GM12891 (cell line): ENCODE measurements at places on chromosomes 16 and 17.

- DNase-seq, result no peak
Observed at GRCh38 chr16:80317599-80318037, 223.2 kb upstream of the DYNLRB2 start.

DNA sequence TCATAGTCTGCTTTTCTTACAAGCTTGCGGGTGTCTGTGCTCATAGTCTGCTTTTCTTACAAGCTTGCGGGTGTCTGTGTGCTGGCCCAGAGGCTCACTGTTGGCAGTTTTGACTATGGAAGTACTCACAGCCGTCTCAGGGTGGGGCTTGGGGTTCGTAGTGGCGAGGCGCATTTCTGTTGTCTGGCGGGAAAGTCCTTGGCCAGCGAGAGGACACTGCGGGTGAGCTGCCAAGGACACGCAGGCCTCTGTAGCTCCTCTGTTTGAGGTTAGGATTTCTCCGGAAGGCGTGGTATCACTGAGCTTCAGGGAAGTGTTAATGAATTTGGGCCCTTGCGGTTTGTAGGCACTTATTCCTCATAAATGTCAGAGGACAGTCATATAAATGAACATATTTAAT lies 13.5 kb downstream of the TBCD start:
- DNase-seq, result no peak

- no peak for DNase-seq
Observed at GRCh38 chr17:43877451-43878155, 29.7 kb downstream of the MPP2 start.

DNA sequence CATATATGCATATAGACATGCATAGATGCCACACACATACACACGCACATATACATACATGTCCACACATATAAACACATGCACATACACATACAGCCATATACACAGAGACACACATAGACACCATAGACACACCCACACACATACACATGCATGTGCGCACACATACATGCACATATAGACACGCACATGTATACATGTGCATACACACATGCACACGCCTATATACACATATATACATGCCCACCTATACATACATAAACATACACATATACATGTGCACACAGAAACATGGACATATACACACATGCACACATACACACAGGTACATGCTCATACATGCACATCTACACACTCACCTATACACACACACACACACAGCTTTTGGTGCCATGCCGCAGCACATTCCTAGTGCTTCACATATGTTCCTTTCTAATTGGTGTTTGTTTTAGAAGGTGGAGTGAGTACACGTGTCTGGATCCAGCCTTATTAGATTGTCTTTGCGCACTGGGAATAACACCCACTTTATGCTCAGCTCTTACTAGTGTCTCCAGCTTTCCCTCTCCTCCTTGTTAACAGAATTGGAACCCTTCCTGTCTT lies 198.0 kb downstream of the RPTOR start:
- DNase-seq, result no peak

GRCh38 chr17:18066866-18067265 lies 20.9 kb upstream of the DRG2 start:
- no peak for DNase-seq

DNA sequence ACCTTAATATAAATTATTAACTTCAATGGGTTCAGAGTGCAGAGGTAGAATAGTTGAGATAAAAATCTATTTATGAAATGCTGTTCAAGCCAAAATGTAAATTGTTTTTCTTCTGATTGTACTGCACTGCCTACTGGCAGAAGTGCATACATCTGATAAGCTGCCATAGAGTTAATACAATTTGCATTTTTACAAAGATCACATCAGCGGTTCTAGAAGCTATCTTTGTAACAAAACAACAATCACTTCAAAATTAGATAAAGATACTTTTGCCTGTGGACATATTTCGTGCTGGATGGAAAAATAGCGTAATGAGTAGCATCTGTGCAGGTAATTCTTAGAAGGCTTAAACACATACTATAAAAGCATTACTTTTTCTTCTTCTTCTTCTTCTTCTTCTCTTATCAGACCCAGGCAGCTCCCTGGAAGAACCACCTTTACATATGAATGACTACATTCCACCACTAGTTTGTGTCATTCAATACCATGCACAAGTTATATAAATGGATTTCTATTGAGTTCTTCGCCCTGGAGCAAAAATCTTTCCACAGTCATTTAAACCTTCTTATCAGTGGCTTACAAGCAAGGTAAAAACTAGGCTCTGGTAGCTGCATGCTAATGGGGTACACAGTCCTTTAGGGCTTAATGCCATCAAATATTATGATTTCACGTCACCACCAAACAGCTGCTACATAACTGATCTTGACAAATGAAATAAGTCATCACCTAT lies 47.0 kb downstream of the SYNRG start:
- no peak for DNase-seq

- DNase-seq, result no peak
Observed at GRCh38 chr17:1735834-1736347, 6.8 kb upstream of the SERPINF2 start.

DNA sequence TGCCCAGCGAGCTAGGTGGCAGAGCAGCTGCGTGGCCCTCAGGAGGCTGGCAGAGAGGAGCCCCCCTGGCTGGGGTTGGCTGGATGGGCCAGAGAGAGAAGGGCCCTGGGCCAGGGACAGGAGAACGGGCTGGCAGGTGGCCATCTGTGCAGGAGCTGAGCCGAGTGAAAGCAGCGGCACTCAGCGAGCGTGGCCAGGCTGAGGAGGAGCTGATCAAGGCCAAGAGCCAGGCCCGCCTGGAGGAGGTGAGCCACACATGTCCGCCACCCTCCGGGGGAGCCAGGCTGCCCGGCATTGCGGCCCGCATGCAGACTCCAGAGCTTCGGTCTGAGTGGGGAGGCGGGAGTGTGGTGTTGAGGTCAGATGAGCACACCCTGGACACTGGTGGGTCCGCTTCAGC lies 2.1 kb upstream of the RAC3 start:
- no peak for DNase-seq

DNA sequence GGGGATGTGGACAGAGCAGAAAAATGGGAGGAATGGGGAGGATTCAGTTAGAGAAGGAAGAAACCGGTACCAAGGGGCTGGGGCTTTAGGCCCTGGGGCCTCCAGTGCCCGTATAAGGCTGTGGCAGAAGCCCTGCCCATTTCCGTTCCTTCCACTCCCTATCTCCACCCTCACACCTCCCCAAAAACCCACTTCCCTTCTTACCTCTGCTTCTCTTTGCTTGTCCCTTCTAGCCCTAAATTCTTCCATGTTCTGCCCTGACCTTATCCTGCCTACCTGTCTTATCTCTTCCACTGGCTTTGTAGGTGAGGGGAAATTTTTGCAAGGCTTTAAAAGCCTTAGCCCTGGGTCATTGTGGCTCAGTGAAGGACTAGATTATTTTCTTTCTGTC lies 4.1 kb downstream of the RNF167 start:
- no peak for DNase-seq

- DNase-seq, result no peak
Observed at GRCh38 chr16:3467921-3468320, 24.4 kb downstream of the NAA60 start.

DNA sequence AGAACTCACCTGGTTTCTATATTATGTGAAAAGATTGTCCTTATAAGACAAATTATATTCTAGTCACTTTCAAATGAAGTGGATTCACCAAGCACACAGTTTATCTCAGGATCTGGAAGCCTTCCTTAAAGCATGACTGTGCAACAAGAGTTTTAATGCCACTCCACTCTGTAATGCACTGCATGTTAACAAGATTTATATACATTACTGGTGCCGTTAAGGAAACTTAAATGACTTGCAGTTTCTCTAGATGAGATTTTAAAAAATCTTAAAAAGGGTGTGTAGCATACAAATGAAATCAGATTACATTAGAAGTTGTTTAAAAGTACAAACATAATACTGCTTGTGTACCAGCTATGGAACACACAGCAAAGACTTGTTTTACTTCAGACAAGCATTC lies 150.8 kb downstream of the SNX11 start:
- DNase-seq, result no peak

DNA sequence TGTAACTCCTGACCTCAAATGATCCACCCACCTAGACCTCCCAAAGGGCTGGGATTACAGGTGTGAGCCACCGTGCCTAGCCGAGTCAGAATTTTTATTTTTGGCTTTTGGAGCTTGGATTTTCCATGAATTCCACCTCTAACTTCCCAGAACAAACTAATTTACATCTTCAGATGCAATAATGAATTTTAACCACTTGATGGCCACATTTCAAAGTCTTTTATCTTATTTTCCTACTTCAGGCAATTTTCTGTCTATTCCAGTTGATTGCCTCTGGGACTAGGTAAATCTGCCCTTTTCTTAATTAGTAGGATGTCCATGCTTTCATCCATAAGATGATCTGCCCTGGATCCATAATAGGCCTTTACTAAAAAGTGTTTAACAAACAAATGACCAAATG lies 156.4 kb upstream of the ANKFN1 start:
- DNase-seq, result no peak

DNA sequence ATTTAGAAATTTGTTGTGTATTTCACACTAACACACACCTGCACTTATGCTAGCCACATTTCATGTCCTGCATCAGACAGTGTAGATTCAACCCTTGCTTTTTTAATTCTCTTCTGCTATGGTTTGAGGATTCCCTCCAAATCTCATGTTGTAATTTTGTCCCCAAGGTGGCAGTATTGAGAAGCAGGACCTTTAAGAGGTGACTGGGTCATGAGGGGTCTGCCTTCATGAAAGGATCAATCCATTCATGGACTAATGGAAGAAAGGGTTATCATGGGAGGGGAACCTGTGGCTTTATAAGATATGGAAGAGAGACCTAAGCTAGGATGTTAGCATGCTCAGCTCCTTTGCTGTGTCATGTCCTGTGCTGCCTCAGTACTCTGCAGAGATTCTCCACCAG lies 1032.2 kb downstream of the CDH11 start:
- no peak for DNase-seq

- no peak for DNase-seq
Observed at GRCh38 chr16:10180042-10180770, 2.0 kb downstream of the GRIN2A start.

DNA sequence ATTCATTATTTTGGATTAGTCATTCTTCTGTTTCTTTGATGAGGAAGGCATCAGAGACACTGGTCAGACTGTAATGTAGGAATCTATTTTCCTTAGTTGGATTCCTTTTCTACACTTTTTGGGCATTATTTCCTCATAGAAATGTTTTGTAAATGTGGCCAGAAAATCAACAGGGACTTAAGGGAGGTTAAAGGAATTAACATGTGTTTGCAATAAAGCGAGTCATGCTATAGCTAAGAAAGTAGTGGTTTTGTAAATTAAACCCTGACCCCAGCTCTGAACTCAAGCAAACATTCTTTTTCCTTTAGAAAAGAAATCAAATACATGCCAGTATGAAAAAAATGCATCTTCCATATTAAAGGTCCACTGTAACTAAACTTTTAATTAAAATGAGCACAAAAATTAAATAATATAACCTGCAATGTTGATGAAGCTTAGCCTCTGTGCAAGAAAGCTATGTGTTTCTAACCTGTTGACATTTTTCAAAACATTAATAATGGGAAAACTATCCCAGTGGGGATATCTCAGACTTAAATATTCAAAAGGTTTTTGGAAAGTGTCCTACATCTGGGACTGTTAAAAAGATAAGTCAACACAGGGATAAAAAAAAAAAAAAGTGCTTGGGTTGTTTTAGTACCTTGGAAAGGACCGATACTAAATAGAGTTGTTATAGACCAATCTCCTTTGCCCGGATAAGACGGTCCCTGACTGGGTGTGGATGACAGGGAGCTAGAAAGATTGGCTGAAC lies 428.0 kb downstream of the CA10 start:
- no peak for DNase-seq

DNA sequence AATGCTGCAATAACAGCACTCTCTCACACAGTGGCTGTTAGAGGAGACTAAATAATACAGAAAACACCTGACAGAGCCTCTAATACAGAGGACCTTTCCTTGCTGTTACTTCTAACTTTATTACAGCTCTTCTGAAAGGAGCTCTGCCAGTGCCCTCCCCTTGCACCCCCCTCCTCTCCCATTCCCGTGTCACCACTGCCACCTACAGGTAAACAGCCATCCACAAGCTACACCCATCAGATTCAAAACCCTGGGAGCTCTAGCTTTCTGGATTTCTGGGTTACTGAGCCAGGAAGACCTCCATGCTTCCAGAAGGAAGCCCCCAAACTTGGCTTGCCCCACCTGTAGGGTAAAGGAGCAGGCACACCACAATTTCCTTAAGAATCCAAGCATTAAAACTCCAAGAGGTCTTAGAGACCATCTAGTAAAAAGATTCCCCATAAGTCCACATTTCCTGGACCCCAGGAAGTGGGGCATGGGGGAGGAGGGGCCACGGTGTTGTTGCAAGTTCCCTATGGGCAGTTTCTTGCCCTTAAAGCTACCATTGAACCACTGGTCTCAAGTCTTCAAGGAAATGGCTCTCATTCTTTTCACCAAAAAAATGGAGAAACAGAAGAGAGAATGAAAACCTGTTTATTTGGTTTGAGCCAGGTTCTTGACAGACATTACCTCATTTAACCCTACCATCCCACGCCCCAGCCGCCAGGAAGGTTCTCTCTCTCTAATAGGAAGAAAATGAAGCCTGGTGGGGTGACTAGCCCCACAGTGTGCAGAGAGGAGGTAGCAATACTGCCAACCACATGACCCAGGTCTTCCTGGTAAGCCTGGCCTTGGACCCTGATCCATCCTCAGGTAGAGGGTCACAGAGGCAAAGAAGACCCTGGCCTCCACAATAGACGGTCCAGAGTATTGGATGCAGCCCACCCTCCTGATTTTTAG lies 52.8 kb downstream of the TOM1L2 start:
- DNase-seq, result peak; percentile 57

- no peak for DNase-seq
Observed at GRCh38 chr17:33055746-33056145, 64.1 kb downstream of the SPACA3 start.

DNA sequence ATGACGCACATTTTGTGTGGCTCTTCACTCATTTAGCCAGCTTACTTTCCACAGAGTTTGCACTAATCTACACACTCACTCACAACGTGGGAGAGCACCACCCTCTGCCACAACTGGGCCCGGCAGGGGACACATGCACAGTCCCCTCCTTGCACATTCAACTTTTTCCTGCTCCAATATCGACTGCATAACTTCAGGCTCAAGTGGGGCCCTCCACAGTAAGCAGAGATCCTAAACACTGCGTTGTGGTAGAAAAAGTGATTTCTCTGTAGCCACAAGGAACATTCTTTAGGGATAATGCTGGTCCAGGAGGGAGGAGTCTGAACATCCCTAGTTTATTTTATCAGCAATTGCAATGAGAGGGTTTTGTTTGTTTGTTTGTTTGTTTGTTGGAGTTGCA lies 40.0 kb downstream of the MRPS23 start:
- DNase-seq, result no peak

DNA sequence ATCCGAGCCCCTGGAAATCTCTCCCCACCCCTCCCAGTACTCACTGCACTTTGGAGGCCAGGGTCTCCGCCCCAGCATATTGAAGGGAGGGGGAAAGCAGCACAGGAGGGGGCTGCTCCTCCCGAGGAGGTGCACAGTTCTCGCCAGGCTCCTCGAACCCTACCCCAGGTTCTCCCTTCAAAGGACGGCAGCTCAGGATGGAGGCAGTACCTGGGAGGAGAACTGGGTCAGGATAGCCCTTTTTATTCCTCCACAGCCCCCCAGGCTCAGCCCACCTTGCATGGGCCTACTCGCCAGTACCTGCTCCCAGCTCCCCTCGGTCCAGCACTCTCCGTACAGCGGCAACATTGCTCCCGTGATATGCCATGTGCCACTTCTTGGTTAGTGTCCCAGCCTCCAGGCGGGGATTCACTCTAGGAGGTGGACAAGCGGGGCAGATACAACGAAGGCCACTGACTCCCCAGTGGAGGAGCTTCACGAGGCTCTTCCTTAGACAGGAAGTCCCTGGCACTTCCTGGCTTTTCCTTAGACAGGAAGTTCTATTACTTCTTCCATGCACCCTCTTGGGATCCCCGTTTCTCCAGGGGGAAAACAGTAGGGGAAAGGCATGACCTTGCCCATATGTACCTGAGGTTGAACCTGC lies 2.1 kb upstream of the GPS2 start:
- DNase-seq, result peak; percentile 6
